ENCODE measurements at places on chromosomes 12 and 14.
A peak's percentile ranks its signal among the peaks of the same experiment; 100 is the strongest.

DNA sequence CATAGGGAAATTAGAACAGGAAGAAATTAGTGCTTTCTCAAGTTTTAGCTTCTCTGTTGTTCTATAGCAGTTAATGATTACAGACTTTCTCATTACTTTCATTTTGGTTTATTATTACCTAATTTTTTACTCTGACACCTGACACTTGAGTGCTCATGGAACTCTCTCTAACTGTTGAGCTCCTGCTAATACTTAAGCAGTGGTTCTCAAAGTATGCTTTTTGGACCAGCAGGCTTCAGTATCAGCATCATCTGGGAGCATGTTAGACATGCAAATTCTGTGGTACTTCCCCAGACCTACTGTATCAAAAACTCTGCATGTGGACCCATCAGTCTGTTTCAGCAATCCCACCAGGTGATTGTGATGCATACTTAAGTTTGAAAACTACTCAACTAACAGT is 235.3 kb downstream of the CCDC91 start:
- no peak for DNase-seq

DNA sequence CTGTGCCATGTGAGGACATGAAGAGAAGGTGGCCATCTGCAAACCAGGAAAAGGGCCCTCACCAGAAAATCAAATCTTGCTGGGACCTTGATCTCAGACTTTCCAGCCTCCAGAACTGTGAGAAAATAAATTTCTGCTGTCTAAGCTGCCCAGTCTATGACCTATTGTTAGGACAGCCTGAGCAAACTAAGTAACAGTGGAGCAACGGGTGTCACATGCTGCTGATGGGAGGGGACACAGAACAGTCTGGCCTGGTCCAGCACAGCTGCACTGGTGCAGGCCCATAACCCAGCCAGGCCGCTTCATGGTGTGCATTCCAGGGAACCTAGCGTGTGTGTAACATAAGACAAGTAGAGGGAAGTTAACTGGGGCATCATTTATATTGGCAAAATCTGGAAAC is 42.1 kb downstream of the GRIP1 start:
- no peak for DNase-seq

DNA sequence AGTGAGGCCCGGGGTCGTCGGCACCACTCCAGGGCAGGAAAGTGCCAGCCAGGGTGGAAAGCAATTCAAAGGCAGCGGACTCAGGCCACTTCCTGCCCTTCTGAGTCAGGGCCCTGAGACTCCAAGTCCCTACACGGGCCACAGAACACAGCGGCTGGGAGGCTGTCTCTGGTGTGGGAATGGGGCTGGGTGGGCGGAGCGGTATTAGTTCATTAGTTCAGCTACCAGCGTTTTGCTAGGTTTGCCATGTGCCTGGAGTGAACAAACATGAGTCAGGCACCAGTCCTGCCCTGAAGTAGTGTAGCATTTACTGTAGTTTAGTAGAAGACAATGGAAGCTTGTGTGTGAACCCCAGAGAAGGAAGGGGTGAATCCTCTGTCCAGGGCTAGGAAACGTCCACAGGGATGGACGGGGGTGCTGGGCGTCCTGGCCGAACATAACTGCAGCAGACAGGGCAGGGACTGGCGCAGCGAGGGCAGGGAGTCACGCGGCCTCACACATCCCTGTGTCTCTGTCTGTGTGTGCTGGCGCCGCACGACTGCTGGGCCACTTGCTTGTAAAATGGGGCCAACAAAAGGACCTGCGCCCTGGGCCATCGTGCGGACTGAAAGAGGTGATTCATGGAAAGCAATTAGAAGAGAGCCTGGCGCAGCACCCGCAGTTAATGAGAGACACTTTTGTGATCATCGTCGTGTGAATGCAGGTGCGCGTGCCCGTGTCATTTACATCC is 186.4 kb upstream of the PRMT8 start:
- DNase-seq: no peak

GRCh38 chr14:96795109-96795828 is 1.9 kb upstream of the VRK1 start:
- DNase-seq: no peak

- no peak for DNase-seq
These were observed 47.9 kb downstream of the ST8SIA1 start for GRCh38 chr12:22286569-22286968.

DNA sequence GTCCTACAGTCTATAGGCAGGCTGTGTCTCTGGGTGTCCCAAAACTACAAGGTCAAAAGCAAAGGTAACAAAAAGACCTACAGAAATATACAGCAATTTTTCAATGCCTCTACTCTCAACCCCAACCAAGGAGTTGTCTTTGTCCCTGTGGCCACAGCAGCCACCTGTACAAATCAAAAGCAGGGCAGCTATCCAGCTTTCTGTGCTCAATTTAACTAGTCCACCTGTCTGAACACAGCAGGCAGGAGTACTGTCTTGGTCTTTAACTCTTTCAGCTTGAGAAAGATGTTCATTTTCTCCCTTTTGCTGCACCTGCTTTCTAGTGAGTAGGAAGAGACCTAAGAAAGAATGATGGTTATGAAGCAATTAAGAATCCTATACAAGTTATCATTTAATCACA is 19.7 kb downstream of the GDF11 start:
- DNase-seq: no peak

DNA sequence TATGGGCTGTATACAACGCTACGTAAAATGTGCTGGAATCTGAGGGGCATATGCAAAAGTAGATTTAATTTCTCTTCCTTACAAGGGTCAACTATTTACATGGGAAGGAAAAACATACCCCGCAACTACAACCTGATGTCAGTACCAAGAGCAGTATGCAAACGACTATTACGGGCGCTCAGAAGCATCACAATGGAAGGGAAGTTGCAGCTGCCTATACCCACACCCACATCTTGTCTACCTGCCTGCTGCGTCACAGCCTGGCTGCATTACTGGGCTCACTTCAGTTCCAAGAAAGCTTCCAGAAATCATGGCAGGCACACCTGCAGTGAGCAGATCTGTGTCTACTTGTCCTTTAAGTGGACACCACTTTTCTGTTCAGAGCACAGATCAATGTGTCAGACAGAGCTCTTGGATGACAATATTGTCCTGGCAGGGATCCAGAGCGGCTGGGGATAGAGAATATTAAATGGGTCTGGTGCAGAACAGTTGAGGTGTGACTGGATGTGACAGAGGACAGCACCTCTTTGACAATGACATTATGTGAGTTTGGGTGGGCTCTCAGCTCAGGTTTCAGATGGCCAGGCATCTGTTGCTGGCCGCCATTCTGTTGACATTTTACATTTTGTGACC is 41.5 kb upstream of the GNG2 start:
- DNase-seq: no peak

- DNase-seq: no peak
These were observed 192.9 kb upstream of the NUDT4 start for GRCh38 chr12:93184672-93185368.

GRCh38 chr12:31749024-31749704 is 20.3 kb upstream of the AMN1 start:
- DNase-seq: peak; percentile 36

DNA sequence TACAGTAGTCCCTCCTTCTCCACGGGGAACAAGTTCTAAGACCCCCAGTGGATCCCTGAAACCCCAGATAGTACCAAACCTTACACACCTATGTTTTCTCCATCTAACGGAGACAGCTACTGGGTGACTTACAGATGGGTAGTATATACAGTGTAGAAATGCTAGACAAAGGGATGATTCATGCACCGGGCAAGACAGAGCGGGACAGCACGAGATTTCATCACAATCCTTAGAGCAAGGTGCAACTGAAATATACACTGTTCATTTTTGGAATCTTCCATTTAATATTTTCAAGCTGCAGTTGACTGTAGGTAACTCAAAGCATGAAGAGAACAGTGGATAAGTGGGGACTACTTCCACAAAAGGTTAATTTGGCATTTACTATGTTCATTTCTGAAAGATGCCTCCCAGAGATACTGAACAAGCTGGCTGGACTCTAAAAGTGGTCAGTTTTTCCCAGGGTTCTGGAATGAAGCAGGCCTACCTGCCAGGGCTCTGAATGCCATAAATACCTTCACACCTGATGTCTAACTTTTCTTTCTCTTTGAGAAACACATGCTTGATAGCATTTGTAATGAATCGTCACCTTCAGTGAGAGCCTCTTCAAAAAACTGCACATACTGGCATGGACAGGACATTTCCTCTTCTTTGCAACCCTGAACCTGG is 127.7 kb upstream of the FOXN3 start:
- DNase-seq: no peak

Data from stimulated activated CD4-positive, alpha-beta T cell treated with anti-CD3 and anti-CD28 coated beads, Interleukin-12 subunit alpha, Interleukin-12 subunit beta, amount 100 ng/mL, for 24 hours (primary cell).